ENCODE measurements at places on chromosomes 5 and 9.

GRCh38 chr5:125023673-125024072, 277.2 kb upstream of the ZNF608 start:
- DNase-seq, result no peak

GRCh38 chr9:107119735-107120134, 163.3 kb upstream of the RAD23B start:
- no peak for DNase-seq

DNA sequence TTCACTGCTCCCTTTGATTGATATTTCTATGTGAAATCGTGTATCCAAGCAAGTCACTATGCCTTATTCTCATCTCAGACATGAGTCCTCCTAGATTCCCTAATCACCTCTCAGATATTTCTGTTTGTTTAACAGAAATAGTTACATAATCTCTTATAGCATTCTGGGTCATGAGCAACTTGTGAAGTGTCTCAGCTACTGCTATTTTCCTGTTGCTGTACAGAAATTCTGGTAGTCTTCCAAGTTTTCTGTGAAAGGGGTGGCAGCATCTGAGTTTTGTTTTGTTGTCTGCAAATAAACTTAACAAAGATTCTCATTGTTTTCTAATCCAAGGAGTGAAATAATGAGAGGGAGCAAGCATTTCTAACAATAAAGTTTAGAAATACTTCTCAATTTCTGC, 256.9 kb upstream of the ST8SIA4 start:
- DNase-seq, result no peak

GRCh38 chr5:102545175-102545574, 46.4 kb upstream of the SLCO6A1 start:
- DNase-seq, result no peak

- no peak for DNase-seq
These were observed 79.7 kb downstream of the TSPAN17 start for GRCh38 chr5:176726746-176727527.

DNA sequence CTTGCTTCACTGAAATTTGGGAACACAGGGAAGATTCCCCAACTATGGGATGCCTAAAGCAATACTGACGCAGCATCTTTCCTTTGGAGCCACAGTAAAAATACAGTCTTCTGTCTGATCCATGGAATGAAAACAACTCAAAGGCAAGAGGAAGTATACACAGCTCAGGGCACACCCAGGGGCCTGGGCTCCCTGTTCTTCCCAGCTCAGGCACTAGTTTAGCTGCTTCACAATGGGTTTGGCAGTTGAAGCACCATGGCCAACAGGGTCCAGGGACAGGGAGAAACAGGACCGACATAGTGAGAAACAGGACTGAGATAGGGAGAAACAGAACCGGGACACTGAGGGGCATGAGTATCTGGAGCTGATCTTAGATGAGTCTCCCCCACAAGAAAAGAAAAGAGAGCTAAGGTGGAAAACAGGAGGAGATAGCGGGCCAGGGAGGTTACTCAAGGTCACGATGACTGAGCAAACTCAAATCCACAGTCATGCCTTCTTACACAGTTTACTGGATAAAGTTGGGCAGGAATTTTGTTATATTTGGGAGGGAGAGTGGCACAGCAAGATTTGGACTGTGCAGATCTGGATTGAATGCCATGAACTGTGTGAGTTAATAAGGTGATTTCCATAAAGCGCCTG, 198.8 kb downstream of the SMARCA2 start:
- no peak for DNase-seq

DNA sequence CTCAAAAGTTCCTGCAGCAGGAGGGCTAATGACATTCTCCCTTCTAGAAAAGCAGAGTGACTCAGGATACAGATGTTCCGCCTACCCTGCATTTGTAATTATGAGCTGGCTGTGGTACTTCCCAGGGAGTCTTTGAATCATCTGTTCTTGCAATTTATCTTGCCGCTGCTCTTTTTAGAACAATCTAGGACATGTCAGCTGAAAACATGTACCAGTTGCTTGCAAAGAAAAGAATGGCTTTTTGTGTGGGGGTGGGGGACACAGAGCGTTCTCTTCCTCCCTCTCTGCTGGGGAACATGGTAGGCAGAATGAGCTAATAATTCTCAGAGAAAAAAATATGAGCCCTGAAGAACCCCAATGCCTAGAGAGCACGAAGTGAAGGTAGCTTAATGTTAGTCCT, 51.7 kb upstream of the TUT7 start:
- peak; percentile 8 for DNase-seq

GRCh38 chr5:14597080-14597479, 15.5 kb downstream of the OTULINL start:
- no peak for DNase-seq

- peak; percentile 62 for DNase-seq
These were observed 5.8 kb upstream of the IFNA1 start for GRCh38 chr9:21434202-21435014.

DNA sequence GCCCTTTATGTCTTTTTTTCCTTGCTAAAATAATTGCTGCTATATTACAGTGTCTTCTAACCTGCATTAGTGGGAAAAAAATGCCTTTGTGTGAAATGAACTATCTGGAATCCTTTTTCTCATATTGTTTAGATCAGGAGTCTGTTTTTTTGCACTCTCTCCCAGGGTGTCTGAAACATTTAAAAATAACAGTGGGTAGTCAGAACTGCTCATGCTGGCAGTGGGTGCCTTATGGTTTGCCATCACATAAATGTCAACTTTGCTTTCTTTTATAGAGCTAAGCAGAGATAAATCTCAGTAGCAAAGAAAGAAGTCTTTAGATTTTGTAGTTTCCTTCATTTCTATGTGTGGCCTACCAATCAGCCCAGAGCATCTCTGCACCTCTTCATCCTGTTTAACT, 347.8 kb upstream of the RGMB start:
- DNase-seq, result no peak

DNA sequence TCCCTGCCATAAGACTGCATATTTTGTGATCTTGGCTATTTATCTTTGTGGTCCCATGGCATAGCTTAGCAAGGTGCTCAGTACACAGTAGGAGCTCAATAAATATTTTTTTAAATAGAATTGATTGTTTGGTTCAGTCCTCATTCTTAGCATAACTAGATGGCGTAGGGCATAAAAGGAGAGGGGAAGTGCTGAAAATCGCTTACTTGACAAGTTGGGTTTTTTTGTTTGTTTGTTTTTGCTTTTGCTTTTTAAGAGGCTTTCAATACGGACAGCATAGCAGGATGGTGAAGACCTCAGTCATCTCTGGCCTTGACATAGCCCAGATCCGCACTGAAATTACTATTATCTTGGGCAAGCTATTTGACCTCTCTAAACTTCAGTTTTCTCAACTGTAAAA, 86.6 kb upstream of the RANBP3L start:
- no peak for DNase-seq

- DNase-seq, result no peak
These were observed 74.5 kb upstream of the PANK3 start for GRCh38 chr5:168653626-168654025.

DNA sequence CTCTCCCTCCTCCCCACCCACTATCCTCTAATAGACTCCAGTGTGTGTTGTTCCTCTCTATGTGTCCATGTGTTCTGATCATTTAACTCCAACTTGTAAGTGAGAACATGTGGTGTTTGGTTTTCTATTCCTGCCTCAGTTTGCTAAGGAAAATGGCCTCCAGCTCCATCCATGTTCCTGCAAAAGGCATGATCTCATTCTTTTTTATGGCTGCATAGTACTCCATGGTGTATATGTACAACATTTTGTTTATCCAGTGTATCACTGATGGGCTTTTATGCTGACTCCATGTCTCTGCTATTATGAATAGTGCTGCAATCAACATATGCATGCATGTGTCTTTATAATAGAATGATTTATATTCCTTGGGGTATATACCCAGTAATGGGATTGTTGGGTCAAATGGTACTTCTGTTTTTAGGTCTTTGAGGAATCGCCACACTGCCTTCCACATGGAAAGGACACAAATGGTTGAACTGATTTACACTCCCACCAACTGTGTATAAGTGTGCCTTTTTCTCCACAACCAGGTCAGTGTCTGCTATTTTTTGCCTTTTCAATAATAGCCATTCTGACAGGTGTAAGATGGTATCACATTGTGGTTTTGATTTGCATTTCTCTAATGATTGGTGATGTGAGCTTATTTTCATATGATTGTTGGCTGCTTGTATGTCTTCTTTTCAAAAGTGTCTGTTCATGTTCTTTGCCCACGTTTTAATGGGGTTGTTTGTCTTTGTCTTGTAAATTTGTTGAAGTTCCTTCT, 96.5 kb upstream of the DAB2 start:
- no peak for DNase-seq

GRCh38 chr5:67160272-67160671, 36.3 kb downstream of the CD180 start:
- DNase-seq, result no peak

GRCh38 chr5:138263581-138263980, 10.8 kb downstream of the GFRA3 start:
- no peak for DNase-seq

GRCh38 chr5:11050596-11051304, 289.7 kb upstream of the DAP start:
- DNase-seq, result no peak

DNA sequence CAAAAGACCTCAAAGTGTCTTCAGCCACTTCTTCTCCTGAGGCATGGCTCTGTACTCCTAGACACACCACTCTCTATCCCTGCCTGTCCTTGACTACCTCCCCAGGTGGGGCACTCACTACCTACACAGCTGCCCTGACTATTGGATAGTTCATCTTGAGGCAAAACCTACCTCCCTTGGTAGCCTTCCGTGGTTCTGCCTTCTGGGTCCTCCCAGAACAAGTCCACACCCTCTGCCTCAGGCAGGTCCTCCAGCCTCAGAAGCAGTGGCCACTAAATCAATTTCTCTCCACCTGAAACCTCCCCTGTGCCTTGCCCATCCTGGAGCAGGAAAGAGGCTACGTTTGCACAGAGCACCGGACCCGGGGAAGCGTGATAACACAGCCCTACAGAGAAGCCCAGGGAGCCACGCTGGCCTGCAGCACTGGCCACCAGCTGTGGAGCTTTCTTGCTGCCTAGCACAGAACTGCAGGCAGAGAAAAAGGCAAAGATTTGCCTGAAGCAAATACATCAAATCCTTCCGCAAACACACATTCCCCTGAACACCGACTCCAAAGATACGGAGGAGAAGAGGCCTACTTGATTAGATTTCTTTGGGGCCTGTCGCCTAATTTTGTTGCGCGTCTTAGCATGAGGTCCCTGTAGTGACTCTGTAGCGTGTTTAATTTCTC, 141.8 kb downstream of the C9orf50 start:
- no peak for DNase-seq

DNA sequence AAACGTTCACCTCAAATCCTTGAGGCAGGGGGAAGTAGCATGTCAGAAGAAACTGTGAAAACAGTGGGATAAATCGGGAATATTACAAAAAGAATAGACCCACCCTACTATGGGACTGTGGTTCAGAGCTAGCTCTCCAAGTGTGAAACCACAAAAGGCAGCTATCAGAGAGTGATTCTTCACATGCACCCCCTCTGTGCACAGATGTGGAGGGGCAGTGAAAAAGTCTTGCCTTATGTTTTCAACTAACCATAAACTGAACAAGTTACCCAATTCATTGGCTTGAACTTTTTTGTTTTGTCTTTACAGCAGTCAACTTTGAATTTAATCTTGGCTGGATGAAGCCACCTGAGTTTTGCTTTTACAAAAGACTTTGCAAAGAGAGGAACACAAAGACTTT, 98.8 kb upstream of the NR4A3 start:
- DNase-seq, result no peak

GRCh38 chr5:154945695-154946301, 4.9 kb downstream of the MRPL22 start:
- DNase-seq, result no peak

- no peak for DNase-seq
These were observed 281.2 kb downstream of the NR2F1-AS1 start for GRCh38 chr5:93299681-93300308.

DNA sequence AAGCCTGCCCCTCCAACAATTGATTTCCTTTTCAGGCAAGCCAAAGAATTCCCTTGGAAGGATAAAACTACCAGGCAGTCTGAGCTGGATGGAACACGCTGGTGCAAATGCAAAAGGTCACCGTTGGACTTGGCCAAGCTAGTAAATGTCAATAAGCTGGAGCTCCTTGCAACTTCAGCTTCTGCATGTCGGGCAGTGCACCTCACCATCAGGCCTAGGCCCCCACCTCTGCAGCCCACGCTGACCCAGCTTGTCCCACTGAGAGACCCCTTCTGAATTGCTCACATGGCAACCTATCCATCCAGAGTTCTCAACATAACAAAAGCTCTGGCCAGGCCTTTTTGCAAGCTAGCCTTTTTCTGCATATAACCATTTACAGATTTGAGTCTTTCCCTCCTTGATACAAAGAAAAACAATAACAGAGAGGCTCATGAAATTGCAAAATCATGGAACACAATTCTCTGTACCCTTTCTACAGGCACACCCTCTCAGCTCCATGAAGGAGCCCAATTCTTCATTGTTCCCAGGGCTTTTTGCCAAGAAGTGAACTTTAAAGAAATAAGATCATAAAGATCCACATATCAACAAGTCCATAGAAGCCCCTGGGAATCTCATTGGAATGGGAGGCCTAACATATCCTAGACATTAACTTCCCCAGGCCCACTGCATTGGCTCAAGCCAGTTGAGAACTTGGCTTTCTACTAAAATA, 123.9 kb upstream of the SLIT3 start:
- no peak for DNase-seq

GRCh38 chr5:54305737-54306136, 4.6 kb downstream of the ARL15 start:
- no peak for DNase-seq

DNA sequence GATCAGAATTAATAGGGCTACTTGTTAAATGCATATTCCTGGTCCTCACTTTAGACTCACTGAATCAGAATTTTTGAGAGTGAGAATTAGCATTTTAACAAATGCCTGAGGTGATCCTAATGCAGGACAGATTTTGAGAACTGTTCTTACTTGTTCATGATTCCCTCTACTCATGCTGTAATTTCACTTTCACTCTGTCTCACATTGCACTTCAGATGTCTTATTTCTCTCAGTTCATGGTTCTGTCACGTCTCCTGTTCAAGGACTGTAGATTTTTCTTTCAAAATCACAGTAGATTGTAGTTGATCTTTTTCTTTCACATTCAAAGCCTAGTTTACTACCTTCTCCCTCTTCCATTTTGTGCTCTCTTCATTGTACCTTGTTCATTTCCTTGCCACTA, 54.3 kb downstream of the ADGRV1 start:
- no peak for DNase-seq

GRCh38 chr9:83284746-83285145, 221.8 kb upstream of the RASEF start:
- DNase-seq, result no peak

GRCh38 chr9:125929846-125930245, 182.7 kb downstream of the PBX3 start:
- DNase-seq, result no peak

DNA sequence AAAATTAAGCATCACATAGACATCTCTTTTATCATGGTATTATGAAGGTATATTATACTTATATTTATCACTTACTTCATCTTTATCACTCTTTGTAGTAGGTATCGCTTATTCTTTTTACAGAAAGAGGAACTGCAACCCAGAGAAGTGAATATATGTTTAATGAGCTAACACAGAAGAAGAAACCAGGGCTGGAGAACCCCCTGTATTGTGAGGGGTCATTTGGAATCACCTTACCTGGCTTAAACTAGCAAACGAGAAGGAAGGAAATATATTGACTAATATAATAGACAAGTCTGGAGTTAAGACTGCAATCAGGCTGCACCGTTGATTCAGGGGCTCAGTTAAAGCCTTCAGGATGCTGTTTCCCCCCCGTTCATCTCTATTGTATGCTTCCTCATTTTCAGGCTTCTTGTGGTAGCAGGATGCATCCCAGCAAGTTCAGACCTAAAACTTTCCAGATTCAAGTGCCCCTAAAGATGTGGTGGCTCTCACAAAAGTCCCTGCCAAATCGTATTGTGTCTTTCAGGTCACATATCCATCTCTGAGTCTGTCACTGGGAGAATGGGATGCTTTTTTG, 146.4 kb downstream of the GCNT1 start:
- DNase-seq, result no peak

All from stimulated activated naive CD8-positive, alpha-beta T cell treated with anti-CD3 and anti-CD28 coated beads, Interleukin-15, Interleukin-2, amounts not matched to agents 100 U/mL and 50 U/mL, for 24 hours (primary cell).